ENCODE measurements at places on chromosomes 3 and 15. TPM values are rescaled to one million over a fixed set of nuclear protein-coding genes. Genes with fewer than 3 reads are reported as not detected.

The GPR62 gene
- total RNA-seq: not detected

The CFAP91 gene
- total RNA-seq: 0.53 TPM

The MASP1 gene
- total RNA-seq: 20.2 TPM

The GOLGA6D gene
- total RNA-seq: not detected

The SEMA3G gene
- not detected for total RNA-seq

The AGBL1 gene
- total RNA-seq: not detected

The GABRG3 gene
- total RNA-seq: not detected

The TRIM42 gene
- total RNA-seq: not detected

The EEFSEC gene
- 2.7 TPM for total RNA-seq

The ARMC8 gene
- 45.3 TPM for total RNA-seq
